T-cell (primary cell): ENCODE measurements at places on chromosomes 5 and 9.

GRCh38 chr9:130847306-130848217, 12.5 kb downstream of the ABL1 start:
- no peak for DNase-seq

GRCh38 chr5:76402251-76402885, 717 bp upstream of the IQGAP2 start:
- DNase-seq, result peak; percentile 87

- no peak for DNase-seq
Measured at GRCh38 chr5:110638970-110639902, 87.2 kb downstream of the TMEM232 start.

DNA sequence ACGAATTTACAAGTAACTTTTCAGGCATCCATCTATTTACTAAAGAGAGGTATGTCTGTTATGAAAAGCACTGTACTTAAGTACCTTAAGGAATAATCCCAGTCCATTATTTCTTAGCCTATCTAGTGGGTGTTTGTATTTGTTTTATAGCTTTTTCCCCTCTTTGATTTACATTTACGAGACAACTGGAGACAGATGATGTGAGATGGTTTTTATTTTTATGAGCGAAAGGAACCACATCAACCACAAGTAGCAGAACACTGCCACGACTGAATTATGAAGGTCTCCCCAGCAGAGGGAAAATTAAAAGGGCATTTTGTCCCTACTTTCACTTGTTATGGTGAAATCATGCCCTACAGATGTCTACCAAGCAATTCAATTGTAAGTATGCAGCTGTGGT, 357.8 kb downstream of the NFIB start:
- DNase-seq, result no peak

DNA sequence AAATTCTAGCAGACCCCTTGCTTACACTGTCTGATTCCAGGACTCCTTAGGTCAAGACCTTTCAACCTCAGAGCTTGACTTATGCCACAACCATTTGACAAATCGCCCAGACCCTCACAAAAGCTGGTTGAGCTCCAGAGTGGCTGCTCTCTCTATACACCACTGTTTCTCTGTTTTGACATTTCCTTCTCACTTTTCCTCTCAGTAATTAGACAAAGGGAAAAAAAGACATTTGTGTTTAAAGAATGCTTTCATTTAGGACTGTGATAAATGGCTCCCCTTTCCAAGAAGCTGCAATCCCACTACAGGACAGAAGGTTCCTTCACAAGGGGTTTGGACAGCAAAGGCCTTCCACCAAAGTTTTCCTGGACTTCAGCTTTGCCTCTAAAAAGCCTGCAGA, 601.3 kb downstream of the NR2F1-AS1 start:
- DNase-seq, result no peak

DNA sequence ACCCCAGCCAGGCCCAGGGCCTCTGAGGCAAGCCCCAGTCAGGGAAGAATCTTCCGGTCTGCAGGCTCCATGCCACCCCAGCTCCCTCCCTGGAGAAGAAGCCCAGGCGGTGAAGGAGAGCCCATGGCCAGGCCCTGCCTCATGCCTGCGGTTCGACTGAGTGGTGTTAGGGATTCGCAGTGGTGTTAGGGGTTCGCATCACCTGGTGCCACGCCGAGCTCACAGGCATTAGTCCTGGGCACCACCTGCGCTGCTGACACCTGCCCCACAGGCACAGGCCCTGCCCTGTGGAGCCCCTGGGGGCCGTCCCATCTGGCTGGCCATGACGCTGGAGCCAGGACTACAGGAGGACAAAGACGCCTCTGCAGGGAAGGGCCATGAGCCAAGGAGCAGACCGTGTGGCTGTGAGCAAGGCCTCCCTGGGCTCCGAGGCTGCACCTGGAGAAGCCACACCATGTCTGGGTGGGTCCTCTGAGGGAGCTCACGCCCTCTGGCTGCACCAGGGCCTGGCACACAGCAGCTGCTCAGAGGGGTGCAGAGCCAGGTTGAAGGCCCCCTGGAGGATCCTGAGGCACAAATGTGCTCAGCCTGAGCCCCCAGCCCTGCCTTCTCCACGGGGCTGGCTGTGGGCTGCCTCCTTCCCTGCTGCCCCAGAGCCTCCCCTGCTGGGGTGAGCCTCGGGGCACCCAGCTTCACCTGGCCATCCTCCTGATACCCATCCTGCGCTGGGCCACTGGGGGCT, 27.6 kb upstream of the RNF130 start:
- no peak for DNase-seq

GRCh38 chr9:91817106-91817492, 132.9 kb downstream of the ROR2 start:
- DNase-seq, result no peak

GRCh38 chr9:93093877-93094657, 1.9 kb upstream of the CARD19 start:
- DNase-seq, result no peak

- no peak for DNase-seq
Measured at GRCh38 chr5:96968074-96968473, 32.2 kb downstream of the LNPEP start.

DNA sequence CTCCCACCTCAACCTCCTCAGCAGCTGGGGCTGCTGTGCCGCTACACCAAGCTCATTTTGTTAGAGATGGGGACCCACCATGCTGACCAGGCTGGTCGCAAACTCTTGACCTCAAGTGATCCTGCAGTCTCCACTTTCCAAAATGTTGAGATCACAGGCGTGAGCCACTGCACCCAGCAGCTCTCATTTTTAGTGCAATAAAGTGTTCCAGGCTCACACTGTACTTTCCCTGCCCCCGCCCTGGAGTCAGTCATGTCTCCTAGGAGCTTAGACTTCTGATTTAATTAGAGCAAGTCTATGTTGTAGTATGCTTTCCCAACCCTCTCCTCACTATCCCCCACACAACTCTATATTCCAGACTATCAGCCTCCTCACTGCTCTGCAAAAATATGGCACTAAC, 238.0 kb upstream of the ACTBL2 start:
- no peak for DNase-seq

DNA sequence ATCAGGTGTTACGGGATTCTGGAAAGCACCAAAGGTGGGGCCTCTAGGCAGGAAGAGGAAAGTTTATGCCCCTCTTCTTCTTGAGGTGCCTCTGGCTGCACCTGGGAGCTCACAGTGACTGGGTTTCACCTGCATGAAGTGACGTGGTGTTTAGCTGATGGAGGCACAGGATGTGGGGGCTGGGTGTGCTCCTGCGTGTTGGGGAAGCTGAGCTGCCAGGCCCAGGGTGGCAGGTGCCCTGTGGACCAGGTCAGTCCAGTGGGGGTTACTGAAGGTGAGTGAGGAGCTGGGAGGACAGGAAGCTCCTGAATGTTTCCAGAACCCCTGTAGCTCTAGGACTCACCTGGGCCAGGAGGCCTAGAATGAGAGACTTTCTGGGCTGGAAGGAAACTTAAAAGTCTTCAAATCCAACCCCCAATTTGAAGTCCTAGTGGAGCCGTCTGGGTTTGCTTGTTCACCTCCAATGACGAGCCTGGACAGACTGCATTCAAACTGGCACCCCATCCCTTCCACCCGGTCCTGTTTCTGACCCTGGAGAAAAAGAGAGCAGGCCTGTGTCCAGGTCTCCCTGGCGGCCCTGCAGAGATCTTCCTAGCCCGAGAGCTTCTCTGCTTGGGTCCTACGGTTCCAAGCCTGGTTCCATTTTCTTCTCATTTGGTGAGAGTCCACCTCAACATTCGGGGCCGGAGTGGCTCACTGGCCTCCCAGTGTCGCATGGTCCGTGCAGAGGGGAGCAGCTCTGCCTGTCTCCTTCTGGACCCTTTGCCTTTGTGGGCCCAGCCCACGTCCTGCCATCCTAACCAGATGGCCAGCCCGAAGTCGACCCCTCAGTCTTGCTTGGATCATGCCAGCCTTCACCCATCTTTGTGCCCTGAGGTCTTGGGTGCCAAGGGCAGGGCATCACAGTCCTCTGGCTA, 22.3 kb downstream of the TRAF1 start:
- DNase-seq, result peak; percentile 79

GRCh38 chr9:6590334-6590733, 55.2 kb downstream of the GLDC start:
- no peak for DNase-seq

- DNase-seq, result no peak
Measured at GRCh38 chr5:673831-674629, 19.1 kb downstream of the TPPP start.
